ENCODE measurements at places on chromosomes 12 and 14.

- DNase-seq = no peak
Measured at GRCh38 chr12:45234139-45234865, 18.4 kb downstream of the ANO6 start.

DNA sequence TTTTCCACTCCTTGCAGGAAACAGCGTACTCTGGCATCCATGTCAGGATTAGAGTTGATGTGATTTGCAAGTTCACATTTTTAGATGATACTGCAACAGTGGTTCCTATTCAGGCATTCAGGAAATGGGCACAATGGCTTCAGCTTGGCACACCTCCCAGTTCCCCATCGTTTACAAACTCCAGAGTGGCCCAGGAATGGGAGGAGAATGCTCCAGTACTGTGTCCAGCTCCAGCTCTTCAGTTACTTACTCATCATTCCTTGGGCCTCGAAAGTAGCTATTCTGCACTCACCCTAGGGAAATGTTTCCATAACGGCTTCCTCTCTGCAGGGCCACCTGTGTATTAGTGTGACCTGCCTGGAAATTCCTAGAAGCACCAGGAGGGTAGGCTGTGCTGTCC lies 239.7 kb upstream of the RGS6 start:
- no peak for DNase-seq

GRCh38 chr14:70658899-70659298 lies 17.2 kb downstream of the TTC9 start:
- DNase-seq = no peak

DNA sequence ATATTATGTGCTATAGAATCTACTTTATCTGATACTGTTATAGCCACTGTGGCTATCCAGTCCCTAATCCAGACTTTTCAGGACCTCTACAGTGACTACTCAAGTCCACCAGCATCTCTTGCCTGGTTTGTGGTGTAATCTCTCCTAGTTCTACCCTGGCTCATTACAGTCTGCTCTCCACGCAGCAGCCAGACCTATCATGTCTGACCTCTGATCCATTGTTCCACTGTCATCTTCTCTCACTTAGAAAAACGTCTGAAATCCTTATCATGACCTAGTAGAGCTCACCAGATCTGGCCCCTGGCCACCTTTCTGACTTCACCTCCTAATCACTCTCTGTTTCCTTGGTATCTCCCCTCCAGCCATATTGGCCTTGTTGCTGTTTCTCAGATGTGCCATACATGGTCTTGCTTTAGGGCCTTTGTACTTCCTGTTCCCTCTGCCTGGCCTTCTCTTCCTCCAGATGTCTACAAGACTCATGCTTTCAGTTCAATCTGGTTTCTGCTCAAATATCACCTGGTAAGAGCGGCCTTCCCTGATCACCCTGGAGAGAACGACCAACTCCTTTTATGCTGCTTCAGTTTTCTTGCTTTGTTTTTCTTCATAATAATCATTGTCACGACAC lies 475.5 kb downstream of the AACS start:
- no peak for DNase-seq

DNA sequence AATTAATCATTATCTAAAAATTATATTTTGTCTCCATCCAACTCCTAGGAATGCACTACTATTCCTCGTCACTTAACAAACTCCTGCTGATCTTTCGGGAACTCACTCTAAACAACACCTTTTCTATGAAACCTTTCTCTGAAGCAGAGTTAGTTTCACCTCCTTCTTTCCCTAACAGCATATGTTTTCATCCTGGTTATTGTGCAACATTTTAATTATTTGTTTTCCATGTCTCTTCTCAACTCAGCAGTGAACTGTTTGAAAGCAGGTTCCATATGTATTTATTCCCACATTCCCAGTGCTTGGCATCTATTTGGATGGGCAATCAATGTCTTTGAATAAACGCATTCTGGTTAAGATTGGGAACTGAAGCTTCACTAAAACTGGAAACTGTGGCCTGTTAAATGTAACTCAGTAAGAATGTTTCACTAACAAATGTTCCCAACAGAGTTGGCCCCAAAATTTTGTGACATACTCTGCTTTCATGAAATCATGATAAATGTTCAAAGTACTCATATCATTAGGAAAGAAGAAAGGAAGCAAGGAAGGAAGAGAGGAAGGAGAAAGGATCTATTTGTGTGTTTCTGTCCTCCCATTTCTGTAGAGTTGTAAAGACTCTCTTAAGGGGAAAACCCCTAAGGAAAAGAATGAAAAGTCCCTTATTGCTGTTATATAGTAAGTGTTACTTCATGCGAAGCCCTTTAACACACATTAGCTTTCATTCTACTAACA lies 13.9 kb upstream of the LGR5 start:
- no peak for DNase-seq

DNA sequence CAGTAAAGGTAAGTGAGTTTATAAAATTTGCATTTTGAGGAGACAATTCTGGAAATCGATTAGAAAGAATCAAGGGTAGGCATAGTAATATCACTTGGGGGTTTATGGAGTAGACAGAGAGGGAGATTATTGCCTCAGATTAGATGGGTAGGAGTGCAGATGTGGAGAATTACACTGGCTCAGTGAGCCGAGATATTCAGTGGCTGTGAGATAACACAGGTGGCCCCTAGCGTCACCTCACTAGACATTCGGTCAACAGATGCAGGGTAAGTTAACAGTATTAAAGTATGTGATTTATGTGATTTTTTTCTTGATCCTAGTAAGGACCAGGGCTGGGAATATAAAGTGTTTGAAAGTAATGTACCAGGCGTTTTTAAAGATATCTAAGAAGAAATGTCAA lies 39.6 kb upstream of the KLRD1 start:
- DNase-seq = no peak
